ENCODE measurements at places on chromosomes 7 and 10. TPM values are rescaled to one million over a fixed set of nuclear protein-coding genes. Genes with fewer than 3 reads are reported as not detected.

OR13A1 gene
- total RNA-seq = 0.44 TPM

GPR37 gene
- total RNA-seq = 6.3 TPM

KDM7A gene
- 25.4 TPM for total RNA-seq

BET1 gene
- 14.5 TPM for total RNA-seq

NT5C3A gene
- total RNA-seq = 35.9 TPM

ASB10 gene
- not detected for total RNA-seq

CYP3A7 gene
- total RNA-seq = not detected

NME8 gene
- not detected for total RNA-seq

PLAC9 gene
- total RNA-seq = not detected
